ENCODE measurements at places on chromosomes 7 and 10.
A peak's percentile ranks its signal among the peaks of the same experiment; 100 is the strongest.

DNA sequence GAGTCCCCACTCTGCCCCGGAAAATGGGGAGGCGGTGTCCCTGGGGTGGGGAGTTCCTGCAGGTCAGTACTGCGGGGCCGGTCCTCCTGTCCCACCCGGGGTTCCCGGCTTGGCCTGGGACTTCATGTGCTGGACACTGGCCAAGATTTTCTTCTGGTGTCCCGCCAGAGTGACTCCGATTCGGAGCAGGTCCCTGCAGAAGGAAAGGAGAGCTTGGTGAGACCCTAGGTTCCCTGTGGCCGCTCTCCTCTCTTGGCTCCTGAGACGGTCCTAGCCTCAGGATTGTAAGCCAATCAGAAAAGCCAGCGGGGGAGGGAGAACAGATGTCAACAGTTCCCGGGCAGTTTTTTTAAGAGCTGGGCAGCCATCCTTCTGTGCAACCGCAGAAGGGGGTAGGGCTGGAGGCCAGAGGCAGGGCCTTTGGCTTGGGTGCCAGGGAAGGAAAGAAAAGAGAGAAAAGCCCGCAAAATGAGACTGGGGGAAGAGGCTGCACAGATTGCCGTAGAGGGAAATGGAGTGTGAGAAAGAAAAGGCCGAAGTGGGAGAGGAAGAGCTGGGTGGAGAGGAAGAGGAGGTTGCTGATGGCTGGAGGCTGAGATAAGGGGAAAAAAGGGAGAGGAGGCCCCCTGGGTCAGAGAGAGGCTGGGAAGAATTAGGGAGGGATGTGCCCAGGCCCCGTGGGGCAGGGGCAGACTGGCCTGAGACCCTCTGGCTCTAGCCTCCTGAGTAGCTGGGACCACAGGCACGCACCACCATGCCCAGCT is 23.7 kb downstream of the EPHB4 start:
- no peak for DNase-seq

DNA sequence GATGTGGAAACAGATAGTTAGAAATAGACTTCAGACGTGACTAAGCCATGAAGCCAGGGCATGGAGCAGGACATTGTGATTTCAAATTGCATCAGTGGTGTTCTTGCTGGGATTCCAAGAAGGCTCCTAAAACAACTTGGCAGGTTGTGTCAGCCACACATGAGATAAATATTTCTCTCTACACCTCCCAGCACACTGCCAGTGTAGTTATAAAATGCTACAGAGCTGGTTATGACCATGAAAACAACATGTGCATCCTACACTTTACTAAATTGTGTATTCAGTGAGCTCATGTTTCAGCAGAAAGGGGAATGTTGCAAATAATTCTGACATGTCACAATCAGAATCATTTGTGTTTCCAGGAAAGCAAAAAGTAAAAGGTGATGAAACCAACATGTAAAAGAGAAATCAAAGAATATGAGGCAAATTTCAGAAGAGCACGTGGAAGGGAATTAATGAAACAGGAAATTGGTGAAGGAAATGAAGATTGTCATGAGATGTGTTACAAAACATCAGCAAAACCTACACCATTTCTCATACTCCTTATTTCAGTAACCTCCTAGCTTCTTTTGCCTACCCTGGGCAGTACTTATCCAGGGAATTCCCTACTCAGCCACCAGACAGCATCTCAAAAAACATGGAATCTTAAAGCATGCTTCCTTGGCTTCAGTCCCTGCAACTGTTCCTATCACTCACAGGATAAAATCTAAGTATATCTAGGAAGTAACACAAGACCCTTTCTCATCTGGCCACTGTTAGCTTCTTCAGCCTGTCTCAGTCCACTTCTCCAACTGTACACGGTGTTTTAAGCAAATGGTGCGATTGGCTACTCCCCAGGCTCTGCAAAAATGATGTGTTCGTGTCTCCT is 5.8 kb upstream of the CYP3A7 start:
- no peak for DNase-seq

- peak; percentile 56 for DNase-seq
Measured at GRCh38 chr10:451021-451471, 238.4 kb downstream of the DIP2C start.

- DNase-seq, result no peak
Measured at GRCh38 chr10:128122931-128123330, 3.3 kb downstream of the MKI67 start.

DNA sequence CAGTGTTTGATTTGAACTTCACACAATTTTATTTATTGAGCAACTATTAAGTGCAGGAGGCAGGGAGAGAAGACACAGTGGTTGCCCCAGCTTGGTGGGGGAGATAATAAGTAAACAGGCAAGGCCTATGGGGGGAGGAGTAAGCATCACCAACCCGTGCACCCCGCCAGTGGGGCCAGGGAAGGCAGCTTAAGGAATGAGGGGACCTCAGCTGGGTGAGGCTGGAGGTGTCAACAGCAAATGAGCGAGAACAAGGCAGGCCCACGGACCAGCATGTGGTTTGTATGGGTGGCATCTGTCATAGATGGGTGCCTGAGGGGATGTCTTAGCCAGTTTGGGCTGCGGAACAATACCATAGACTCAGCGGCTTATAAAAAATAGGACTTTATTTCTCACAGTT is 24.1 kb upstream of the CRHR2 start:
- DNase-seq, result no peak

Measured in activated CD8-positive, alpha-beta memory T cell treated with anti-CD3 and anti-CD28 coated beads, Interleukin-2, amount 50 U/mL, for 4 hours (primary cell).